ENCODE measurements at places on chromosomes 11 and 22.
A peak's percentile ranks its signal among the peaks of the same experiment; 100 is the strongest.

GRCh38 chr11:62954478-62954877, 30.3 kb downstream of the SLC22A6 start:
- H3K27ac ChIP-seq = no peak overlapping the region
- H3K4me1 ChIP-seq = no peaks in the 10 kb centered on the region
- H3K27me3 ChIP-seq = no peaks in the 10 kb centered on the region
- H3K4me3 ChIP-seq = no peak overlapping the region

- H3K27ac ChIP-seq = no peak overlapping the region
- DNase-seq = no peak
- H3K27me3 ChIP-seq = no peaks in the 10 kb centered on the region
- H3K4me3 ChIP-seq = no peak overlapping the region
Observed at GRCh38 chr22:50684501-50684900, 11.9 kb downstream of the SHANK3 start.

DNA sequence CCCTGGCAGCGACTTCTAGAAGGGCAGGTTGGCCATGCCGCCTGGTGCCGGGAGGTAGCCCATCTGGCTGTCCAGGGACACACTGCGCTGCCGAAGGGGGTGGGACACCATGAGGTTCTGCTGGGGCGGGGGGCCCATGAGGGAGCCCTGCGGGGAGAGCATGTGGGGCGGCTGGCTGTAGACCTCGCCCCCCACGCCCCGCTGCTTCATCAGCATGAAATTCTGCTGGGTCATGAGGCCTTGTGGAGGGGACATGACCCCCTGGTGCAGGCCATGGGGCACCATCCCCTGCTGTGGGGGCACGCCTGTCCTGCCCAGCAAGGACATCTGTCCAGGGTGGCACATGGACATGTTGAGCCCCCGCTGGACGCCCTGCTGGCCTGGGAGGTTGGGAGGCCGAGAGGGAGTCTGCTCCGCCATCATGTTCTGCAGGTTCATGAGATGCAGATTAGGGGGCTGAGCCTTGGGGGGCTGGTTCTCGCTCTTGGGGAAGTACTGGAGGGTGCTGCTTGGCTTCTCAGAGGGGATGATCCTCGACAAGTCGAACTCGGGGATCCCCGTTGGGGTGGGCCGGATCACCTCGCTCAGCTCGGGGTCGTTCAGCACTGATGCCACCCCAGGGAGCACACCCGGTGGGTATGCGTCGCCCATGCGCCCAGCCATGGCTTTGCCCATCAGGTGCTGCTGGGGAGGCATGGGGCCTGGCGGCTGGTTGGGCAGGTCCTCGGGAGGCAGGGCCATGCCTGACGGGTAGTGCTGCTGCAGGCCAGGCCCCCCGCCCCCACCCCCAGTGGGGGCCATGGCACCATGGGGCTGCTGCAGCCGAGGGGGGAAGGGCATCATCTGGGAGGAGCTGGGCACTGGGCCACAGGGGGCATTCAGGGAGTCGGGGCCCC, 15.0 kb downstream of the CXCR5 start:
- H3K4me3 ChIP-seq = no peak overlapping the region
- peak overlapping the region; percentile 34 for H3K27ac ChIP-seq
- DNase-seq = peak; percentile 51
- peaks cover 47% of the 10 kb centered on the region for H3K4me1 ChIP-seq
- no peaks in the 10 kb centered on the region for H3K36me3 ChIP-seq

DNA sequence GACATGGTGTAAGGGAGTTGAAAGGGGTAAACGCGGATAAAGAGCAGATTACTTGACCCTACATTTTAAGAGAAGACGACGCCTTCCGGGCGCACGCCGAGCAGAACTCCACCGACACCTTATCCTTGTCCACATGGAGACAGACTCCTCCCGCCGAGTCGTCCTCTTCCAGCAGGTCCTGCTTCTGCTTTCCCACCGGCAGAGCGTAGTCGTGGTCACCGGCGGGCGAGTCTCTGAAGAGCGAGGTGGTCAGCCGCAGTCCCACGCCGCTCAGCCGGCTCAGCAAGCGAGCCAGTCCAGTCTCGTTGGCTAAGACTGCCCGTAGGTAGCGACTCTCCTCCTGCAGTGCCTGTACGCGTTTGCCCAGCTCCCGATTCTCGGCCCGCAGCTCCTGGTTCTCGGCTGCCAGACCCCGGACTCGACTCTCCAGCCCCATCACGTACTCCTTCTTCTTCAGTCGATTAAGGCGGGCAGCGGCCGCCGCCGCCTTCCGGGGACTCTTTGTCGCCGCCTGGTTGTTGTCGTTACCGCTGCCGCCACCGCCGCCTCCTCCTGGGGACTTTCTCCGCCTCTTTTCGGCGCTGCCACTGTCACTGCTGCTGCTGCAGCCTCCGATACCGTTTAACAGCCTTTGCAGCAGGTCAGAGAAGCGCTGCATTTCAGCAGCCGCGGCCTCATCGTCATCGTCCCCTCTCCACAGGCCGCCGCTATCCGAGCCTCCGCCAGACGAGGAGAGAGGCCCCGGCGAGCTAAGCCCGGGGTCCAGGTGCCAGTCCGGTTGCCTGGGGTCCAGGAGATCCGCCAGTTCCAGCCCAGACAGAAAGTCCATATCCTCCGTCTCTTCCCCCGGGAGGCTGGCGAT, 945 bp downstream of the CREBZF start:
- H3K27ac ChIP-seq = peak overlapping the region; percentile 97
- peaks cover 19% of the 10 kb centered on the region for H3K36me3 ChIP-seq
- peaks cover 21% of the 10 kb centered on the region for H3K4me1 ChIP-seq

DNA sequence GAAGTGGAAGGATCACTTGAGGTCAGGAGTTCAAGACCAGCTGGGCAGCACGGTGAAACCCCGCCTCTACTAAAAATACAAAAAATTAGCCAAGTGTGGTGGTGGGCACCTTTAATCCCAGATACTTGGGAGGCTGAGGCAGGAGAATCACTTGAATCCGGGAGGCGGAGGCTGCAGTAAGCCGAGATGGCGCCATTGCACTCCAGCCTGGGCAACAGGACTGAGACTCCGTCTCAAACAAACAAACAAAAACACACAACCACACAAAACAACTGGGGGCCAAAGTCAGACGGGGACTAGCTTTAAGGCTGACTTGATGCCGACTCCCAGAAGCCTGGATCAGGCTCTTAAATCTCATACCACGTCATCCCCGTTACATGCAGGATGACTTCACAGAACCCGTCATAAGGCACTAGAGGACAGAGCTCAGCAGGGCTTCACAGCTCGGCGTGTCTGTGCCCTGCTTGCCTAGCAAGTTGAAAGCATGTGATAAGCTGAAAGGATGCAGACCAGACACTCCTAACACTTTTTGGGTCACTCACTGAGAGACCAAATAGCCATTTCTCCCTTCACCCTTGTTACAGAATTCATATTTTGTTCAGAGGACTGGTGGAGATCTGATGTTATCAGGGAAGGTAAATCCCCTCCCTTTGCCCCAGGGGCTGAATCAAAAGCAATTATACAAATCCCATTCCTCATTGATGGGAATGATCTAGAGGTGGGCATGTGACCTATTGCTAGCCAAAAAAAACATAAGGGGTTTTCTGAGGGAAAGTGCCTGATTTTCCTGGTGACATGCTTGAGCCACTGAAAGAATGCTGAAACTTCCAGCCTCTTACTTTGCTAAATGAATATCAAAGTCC, 65.4 kb downstream of the GAB2 start:
- no peak overlapping the region for H3K4me3 ChIP-seq
- no peaks in the 10 kb centered on the region for H3K36me3 ChIP-seq
- H3K27me3 ChIP-seq = no peaks in the 10 kb centered on the region
- H3K4me1 ChIP-seq = peaks cover 29% of the 10 kb centered on the region

Data from B cell (primary cell).